Naive thymus-derived CD8-positive, alpha-beta T cell (primary cell): ENCODE measurements at places on chromosomes 1 and 21. TPM values are rescaled to one million over a fixed set of nuclear protein-coding genes. Genes with fewer than 3 reads are reported as not detected.

DHX9 gene
- 244 TPM for total RNA-seq

CD52 gene
- total RNA-seq = 772 TPM

ZMPSTE24 gene
- total RNA-seq = 19.7 TPM

LRRC53 gene
- total RNA-seq = not detected

CD58 gene
- 9.7 TPM for total RNA-seq

LCE2A gene
- total RNA-seq = not detected

HLCS gene
- total RNA-seq = 12.3 TPM

DNA sequence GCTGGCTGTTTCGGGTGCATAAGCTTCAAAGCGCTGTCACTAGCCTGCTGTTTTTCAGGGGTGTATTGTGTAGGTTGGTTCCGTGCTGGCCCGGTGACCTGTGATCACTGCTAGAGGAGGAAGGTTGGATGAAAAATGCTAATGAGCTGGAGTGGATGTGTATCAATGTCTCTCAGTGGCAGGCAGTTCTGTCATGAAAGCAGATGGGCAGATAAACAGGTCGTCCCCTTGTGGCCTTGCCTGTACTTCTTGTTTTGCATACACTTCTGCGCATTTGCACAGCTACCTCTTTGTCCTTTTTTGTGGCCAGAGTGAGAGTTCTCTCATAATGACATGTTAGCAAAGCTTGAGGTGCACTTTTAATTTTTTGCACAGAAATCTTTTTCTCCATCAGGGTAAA, 2.9 kb downstream of the SELENON start:
- DNase-seq = no peak
- H3K27me3 ChIP-seq = no peaks in the 10 kb centered on the region
- H3K36me3 ChIP-seq = peaks cover 22% of the 10 kb centered on the region
- H3K4me3 ChIP-seq = peak overlapping the region; percentile 60

GRCh38 chr1:72435025-72435424, 152.7 kb upstream of the NEGR1 start:
- no peak overlapping the region for H3K4me3 ChIP-seq
- H3K4me1 ChIP-seq = no peaks in the 10 kb centered on the region
- DNase-seq = no peak
- H3K27ac ChIP-seq = no peak overlapping the region
- no peaks in the 10 kb centered on the region for H3K36me3 ChIP-seq
- no peaks in the 10 kb centered on the region for H3K27me3 ChIP-seq

DNA sequence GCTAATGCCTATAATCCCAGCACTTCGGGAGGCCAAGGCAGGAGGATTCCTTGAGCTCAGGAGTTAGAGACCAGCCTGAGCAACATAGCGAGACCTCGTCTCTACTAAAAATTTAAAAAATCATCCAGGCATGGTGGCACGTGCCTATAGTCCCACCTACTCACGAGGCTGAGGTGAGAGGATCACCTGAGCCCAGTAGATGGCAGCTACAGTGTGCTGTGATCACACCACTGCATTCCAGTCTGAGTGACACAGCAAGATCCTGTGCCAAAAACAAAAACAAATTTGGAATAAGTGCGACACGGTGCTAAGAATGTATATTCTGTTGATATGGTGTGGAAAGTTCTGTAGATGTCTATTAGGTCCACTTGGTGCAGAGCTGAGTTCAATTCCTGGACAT, 15.1 kb downstream of the USP33 start:
- no peaks in the 10 kb centered on the region for H3K36me3 ChIP-seq
- H3K4me3 ChIP-seq = no peak overlapping the region
- H3K27me3 ChIP-seq = no peaks in the 10 kb centered on the region
- peaks cover 62% of the 10 kb centered on the region for H3K4me1 ChIP-seq

GRCh38 chr1:18480315-18481189, at the start of gene KLHDC7A:
KLHDC7A (plus strand) TSS chr1:18480930; CDS start chr1:18480982, 52 bp downstream.
- no peaks in the 10 kb centered on the region for H3K4me1 ChIP-seq
- H3K4me3 ChIP-seq = no peak within 1 kb of the TSS
- H3K27ac ChIP-seq = no peak within 1 kb of the TSS

GRCh38 chr1:40386359-40386723, 12.8 kb downstream of the SMAP2 start:
- H3K27ac ChIP-seq = peak overlapping the region; percentile 99
- H3K4me1 ChIP-seq = peaks cover 52% of the 10 kb centered on the region
- H3K27me3 ChIP-seq = no peaks in the 10 kb centered on the region
- DNase-seq = no peak
- H3K36me3 ChIP-seq = peaks cover 38% of the 10 kb centered on the region
- peak overlapping the region; percentile 87 for H3K4me3 ChIP-seq

DNA sequence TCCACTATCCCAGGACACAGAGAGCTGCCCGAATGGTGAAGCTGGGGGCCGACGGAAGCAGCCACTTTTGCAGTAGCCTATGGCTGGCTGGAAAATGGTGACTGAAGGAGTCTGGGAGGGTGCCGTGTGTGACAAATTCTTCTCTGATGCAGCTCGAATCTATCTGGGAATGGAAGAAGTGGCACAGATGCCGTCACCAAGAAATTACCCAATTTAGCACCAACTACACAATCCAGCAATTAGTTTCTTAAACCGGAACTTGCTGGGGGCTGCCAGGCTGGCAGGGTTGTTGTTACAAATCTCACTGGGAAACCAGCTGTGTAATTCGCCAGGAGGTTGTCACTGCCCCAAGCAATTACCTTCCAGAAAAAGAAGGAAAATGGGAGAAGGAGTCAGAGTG, 18.0 kb downstream of the DLGAP3 start:
- peaks cover 30% of the 10 kb centered on the region for H3K27me3 ChIP-seq
- no peak for DNase-seq
- H3K4me3 ChIP-seq = no peak overlapping the region
- no peak overlapping the region for H3K27ac ChIP-seq
- no peaks in the 10 kb centered on the region for H3K4me1 ChIP-seq
- no peaks in the 10 kb centered on the region for H3K36me3 ChIP-seq

DNA sequence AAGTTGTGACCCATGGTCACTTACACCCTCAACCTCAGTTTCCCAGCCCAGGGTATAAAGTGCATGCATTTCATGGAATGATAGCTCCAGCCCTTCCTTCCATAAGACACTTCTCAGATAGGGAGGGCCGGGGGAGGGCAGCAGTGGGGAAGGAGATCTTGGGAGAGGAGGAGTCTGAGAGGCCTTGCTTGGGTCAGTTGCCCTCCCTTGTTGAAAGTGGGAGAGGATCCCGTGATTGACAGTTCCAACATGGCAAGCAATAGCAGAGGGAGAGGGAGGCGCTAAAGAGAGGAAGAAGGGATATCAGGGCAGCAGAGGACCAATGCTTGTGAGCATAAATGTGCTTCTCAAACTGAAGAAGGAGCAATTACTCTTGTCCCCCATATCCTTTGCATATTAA, 244.4 kb downstream of the CHRM3 start:
- no peak overlapping the region for H3K4me3 ChIP-seq
- H3K36me3 ChIP-seq = no peaks in the 10 kb centered on the region
- H3K4me1 ChIP-seq = no peaks in the 10 kb centered on the region
- H3K27me3 ChIP-seq = no peaks in the 10 kb centered on the region

DNA sequence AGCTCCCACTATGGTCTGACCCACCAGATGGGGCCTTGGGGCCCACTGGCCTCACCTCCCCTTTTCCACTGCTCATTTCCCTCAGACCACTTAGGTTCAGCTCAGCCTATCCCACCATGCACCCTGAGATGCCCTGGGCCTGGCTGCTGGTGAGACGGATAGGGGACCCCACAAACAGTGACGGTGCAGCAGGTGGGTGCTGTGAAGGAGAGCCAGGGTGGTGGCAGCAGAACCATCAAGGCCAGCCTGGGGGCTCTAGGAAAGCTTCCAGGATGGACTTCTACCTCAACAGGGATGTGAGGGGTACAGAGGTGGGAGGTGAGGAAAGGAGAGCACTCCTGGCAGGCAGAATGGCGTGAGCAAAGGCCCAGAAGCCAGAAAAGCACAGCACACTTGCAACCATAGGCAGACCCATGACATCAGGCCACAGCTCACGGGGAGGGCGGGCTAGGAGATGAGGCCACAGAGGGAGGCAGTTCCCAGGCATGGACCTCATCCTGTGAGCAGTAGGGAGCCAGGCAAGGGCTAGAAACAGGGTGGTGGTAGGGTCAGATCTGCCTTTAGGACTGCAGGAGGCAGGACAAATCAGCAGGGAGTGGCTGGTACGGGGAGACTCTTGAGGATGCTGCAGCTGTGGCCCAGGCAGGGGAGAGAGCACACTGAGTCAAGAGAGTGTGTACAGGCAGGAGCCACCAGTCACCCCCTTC, 23.1 kb downstream of the CYB5RL start:
- no peaks in the 10 kb centered on the region for H3K4me1 ChIP-seq
- no peaks in the 10 kb centered on the region for H3K27me3 ChIP-seq
- H3K4me3 ChIP-seq = no peak overlapping the region
- H3K27ac ChIP-seq = no peak overlapping the region
- peaks cover 24% of the 10 kb centered on the region for H3K36me3 ChIP-seq
- DNase-seq = no peak

DNA sequence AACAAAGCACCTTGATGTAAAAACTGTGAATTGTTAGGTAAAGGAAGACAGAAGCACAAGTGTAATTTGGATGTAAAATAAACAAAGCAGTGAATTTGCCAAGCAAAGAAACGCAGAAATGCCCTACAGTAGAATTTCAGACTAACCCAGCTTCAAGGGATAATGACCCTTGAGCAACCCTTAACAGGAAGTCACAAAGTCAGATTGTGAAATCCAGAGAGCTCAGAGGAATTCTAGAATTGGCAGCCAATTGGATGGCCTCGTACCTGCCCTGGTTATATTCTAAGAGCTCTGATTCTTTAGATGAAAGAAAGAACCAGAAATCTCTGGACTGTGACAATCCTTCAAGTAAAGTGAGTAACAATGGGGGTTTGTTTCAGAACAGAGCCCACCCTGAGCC, 152.7 kb upstream of the CHRM3 start:
- H3K27ac ChIP-seq = no peak overlapping the region
- no peaks in the 10 kb centered on the region for H3K4me1 ChIP-seq
- no peaks in the 10 kb centered on the region for H3K27me3 ChIP-seq
- DNase-seq = no peak
- H3K36me3 ChIP-seq = no peaks in the 10 kb centered on the region

DNA sequence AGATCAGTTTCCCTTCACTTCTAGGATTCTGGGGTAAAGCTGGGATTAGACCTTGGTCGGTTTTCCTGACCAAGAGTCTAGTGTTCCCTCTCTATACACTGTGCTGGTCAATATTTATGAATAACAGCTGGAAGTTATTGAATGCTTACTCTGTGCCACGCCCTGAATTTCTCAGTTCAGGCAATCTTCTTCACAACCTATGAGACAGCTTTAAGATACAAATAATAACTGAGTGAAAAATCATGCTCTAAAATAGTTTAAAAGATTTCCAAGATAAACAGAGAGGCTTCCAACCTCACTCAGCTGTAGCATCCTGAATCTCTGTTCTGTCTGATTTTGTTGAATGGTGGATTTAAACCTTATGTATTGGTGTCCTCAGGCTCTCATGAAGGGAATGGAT, 72.2 kb downstream of the GNG12 start:
- H3K4me1 ChIP-seq = no peaks in the 10 kb centered on the region
- no peak overlapping the region for H3K27ac ChIP-seq
- peaks cover 18% of the 10 kb centered on the region for H3K27me3 ChIP-seq
- no peak overlapping the region for H3K4me3 ChIP-seq

DNA sequence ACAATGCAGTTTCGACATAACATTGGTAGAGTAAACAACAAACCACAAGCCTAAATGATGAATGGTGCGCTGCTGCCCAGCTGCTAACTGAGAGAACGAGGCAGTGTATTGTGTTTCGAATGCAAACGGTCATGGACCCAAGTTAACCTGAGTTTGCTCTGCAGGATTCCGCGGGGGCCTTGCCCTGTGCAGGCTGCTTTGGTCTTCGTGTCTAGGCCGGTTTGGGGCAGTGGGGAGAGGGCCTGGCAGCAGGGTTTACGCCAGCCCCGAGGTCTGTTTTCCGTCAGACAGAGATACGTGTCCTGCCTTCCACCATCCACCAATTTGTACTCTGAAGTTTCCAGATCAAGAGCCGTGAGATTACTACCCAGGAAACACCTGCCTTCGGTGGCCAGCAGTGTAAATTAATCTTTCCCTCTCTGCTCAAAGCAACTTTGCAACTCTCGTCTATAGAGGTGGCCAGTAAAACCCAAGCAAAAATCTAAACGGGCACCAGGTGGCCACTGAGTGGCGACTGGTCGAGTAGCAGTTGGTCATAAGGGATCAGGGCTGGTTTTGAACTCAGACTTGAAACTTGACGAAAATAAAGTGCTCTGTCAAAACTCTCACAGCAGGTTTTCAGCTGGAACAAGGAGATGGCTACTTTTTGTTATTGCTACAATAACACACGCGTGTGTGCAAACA, 6.3 kb upstream of the PRDM15 start:
- H3K4me1 ChIP-seq = no peaks in the 10 kb centered on the region
- no peaks in the 10 kb centered on the region for H3K27me3 ChIP-seq
- no peak for DNase-seq
- H3K4me3 ChIP-seq = no peak overlapping the region
- H3K36me3 ChIP-seq = peaks cover 4% of the 10 kb centered on the region
